GM10248 (cell line): ENCODE measurements at places on chromosomes 3 and 15.

GRCh38 chr3:187941135-187941847 is 196.0 kb upstream of the BCL6 start:
- DNase-seq: no peak

- DNase-seq: peak; percentile 5
Measured at GRCh38 chr15:99441871-99442251, 123.9 kb upstream of the MEF2A start.

GRCh38 chr3:137768361-137769321 is 4.5 kb downstream of the SOX14 start:
- peak; percentile 8 for DNase-seq

DNA sequence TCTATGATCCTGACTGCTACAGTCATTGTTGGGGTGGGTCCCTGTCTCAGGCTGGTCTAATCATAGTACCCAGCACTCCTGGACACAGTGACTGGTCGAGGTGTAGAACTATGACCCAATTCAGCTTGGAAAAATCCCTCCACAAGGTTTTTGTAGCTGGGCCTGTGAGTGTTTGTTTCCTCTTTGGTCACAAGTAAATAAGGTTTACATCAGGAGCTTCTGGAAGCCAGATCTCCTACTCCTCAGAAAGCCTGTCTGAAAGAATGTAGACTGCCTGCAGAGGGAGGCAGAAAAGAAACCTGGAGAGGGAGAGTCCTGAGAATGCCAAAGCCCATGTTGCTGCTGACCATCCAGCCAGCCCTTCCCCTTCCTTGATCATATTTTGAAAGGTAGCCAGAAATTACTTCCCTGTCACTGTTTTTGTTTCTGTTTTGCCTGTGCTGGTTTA is 123.2 kb downstream of the RAP2B start:
- DNase-seq: no peak

- DNase-seq: peak; percentile 55
Measured at GRCh38 chr15:51335538-51336410, 2.6 kb downstream of the CYP19A1 start.

DNA sequence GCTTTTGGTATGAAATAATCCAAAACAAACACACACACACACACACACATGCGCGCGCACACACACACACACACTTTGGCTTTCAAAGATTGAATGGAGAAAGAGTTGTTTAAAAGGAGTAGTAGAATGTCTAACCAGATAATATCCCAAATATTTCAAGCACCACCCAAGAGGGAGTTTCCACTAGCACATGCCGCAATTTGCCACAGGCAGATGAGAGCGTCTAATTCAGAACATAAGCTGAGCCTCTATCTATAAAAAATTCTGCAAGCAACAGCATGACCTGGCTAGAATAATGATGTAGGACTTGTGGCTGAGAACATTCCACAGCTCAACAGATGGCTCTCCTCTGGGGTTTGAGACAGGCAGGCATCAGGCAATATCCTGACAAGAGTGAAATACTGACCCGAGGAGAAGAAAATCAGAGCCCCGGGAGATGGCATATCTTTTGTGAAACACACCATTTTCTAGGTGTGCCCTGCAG is 302.5 kb upstream of the GADL1 start:
- no peak for DNase-seq

DNA sequence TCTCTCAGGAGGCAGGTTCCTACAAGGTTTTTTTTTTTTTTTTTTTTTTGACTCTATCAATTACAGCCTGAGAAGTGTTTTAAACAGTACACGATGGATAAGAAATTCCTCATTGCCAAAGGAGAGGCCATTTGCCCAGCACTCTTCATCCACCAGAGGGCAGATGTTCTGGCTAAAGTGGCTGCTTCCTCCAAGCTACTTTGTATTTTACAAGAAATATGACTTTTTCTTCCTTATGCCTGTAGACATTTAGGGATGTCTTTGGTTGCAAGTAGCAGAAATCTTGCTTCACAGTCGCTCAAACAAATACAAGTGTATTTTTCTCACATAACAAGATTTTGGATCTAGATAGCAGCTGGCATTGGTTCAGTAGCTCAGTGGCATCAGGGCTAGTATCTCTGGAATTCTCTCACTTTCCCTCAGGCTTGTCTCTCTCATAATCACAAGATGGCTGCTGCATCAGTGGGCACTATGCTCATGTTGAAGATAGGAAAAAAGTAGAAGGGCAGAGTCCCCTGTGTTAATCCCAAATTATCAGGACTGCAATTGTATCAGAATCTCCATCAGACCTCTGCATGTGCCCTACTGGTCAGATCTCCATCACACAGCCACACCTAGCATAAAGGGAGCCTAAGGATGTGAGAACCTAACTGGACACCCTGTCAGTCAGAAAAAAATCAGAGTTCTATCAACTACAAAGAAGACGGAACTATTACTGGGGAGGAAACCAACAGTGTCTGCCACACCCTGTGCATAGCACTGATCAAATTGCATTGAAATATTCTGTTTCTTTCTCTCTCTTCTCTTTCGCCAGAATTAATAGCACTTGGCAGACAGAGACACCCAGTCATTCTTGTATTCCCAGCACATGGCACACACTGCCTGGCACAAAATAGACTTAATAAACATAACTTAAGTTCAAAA is 138.9 kb upstream of the COL8A1 start:
- peak; percentile 23 for DNase-seq

- no peak for DNase-seq
Measured at GRCh38 chr3:158267015-158267414, 157.1 kb downstream of the RSRC1 start.

GRCh38 chr3:98564282-98565005 is 29.0 kb downstream of the CPOX start:
- no peak for DNase-seq

GRCh38 chr15:70569714-70570231 is 193.6 kb downstream of the UACA start:
- DNase-seq: no peak

DNA sequence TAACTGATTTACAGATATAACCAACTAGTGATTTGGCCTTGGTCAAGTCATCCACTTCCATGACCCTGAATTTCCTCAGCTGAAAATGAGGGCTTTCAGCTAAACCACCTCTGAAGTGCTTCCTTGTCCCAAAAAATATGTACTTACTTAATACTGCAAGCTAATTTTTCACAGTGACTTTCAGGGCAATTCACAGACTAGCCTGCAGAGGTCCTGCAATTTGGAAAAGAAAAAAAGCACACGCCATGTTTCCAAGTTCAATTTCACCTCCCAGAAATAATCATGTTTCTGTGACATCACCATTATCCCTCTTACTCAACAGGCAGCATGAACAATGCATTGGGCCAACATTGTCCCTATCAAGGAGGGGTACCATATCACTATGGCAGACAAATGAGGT is 218.2 kb downstream of the SHOX2 start:
- no peak for DNase-seq

DNA sequence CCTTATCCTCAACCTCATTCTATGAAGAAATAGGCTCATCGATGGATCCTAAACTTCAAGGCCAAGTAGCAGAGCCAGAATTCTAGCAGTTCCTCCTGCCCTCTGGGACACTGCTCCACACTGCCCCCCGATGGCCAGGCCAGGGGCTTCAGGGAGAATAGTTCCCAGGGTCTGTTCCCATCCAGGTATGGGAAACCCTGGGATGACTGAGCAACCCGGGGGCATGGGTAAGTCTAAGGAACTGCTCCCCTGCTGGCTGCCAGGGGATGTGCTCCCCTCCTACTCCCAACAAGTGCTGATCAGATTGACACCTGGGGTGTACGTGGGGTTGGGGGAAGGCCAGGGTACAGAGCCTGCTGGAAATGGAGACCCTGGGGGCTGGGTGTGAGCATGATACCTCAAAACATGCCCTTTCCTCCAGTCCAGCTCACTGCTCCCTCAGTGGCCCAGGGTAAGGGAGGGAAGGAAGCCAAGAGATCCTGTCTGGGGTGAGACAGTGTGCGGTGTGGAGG is 7.6 kb downstream of the ULK3 start:
- DNase-seq: peak; percentile 76

DNA sequence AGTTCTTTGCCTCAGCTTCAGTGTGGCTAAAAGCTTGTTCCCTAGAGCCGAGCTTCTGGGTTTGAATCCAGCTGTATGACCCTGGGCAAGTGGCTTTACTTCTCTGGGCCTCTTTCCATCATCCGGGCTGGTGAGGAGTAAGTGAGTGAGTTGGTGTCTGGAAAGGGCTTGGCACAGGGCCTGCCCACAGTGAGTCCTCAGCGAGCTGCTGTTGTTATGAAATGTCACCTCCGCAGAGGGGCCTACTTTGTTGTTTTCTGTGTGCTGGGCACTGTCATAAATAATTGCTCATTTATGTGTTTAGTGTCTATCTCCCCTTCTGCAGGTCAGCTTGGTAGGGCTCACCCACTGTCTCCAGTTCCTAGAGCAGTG is 31.7 kb downstream of the SLC6A6 start:
- DNase-seq: no peak

- DNase-seq: no peak
Measured at GRCh38 chr3:11602886-11603527, 40.7 kb downstream of the VGLL4 start.

GRCh38 chr3:112498914-112499711 is at the start of gene BTLA:
Gene BTLA, minus strand, starts transcription at chr3:112499472. Its CDS starts 114 bp downstream, at chr3:112499358.
- DNase-seq: no peak
